ENCODE measurements at places on chromosomes 12 and 14. TPM values are rescaled to one million over a fixed set of nuclear protein-coding genes. Genes with fewer than 3 reads are reported as not detected.

GRCh38 chr12:101299931-101300330 lies 20.0 kb downstream of the UTP20 start:
- no peak for DNase-seq

TSPAN9 gene
- 24.2 TPM for total RNA-seq

GRCh38 chr12:31008241-31008761 lies 65.4 kb upstream of the DDX11 start:
- DNase-seq: no peak

KRR1 gene
- 123 TPM for total RNA-seq

DNA sequence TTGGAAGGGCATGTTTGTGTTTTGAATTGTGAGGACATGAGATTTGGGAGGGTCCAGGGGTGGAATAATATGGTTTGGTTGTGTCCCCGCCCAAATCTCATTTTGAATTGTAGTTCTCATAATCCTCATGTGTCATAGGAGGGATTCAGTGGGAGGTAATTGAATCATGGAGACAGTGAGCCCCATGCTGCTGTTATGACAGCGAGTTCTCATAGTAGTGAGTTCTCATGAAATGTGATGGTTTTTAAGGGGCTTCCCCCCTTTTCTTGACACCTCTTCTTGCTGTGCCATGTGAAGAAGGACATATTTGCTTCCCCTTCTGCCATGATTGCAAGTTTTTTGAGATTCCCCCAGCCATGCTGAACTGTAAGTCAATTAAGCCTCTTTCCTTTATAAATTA lies 260.0 kb downstream of the DUSP6 start:
- DNase-seq: no peak

DNA sequence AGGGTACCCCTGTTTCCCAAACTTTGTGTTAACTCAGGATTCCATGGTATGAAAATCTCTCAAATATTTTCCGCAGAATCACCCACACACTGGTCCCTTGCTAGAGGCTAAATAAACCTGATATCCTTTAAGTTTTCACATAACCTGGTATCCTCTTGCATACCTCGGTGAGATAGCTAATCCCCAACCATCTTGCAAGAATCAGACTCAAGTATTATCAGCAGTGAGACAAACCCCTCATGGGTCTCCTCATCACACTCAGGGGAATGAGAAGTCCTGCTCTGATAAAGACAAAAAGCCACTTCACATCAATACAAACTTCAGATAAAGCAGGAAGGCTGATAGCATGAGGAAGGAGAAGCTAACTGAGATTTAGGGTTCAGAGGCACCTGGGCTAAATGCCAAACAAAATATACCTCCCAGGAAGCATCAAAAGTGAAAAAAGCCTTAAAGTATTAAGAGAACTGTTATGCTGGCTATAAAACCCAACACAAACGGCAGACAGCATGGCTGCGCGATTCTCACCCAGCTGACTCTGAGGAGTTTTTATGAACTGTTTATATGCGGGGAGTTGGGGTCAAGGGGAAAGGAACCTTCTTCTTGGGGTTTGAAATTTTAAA lies 96.5 kb downstream of the FOXN3 start:
- no peak for DNase-seq

IFNG-AS1 gene
- total RNA-seq: 0.29 TPM

Data from T-helper 17 cell (primary cell).